ENCODE measurements at places on chromosomes 6 and 20. TPM values are rescaled to one million over a fixed set of nuclear protein-coding genes. Genes with fewer than 3 reads are reported as not detected.

Gene EPHA7
- total RNA-seq, result 0.18 TPM

Gene ELOVL2
- total RNA-seq, result 6.8 TPM

Gene ECT2L
- not detected for total RNA-seq

Gene TNF
- not detected for total RNA-seq

Gene SLC24A3
- total RNA-seq, result not detected

Gene TAPBP
- total RNA-seq, result 35.4 TPM

Gene GABRR1
- total RNA-seq, result not detected

Gene IFT52
- 32.9 TPM for total RNA-seq

Gene C6orf58
- total RNA-seq, result not detected

Gene C6orf141
- total RNA-seq, result 11.5 TPM

Gene CST4
- not detected for total RNA-seq

Gene CAGE1
- total RNA-seq, result not detected

Gene OPN5
- total RNA-seq, result not detected

Gene DDRGK1
- 101 TPM for total RNA-seq

Gene BIRC7
- 1.7 TPM for total RNA-seq

Gene DNAAF9
- 5.5 TPM for total RNA-seq

Gene TCP11
- total RNA-seq, result not detected

Gene GLO1
- total RNA-seq, result 108 TPM

Gene RNASET2
- total RNA-seq, result 14.4 TPM

Gene SCAF8
- total RNA-seq, result 17.9 TPM

Gene SHLD1
- total RNA-seq, result 7.4 TPM

Gene KHDC1L
- 0.38 TPM for total RNA-seq

Gene HNF4A
- 15.4 TPM for total RNA-seq

Gene PSMF1
- total RNA-seq, result 168 TPM

Gene TMEM200A
- 0.07 TPM for total RNA-seq

Gene CYP21A2
- total RNA-seq, result not detected

Gene TAP1
- 34.1 TPM for total RNA-seq

Gene UBE2C
- 255 TPM for total RNA-seq

Gene HEY2
- total RNA-seq, result 0.07 TPM

Gene TMEM170B
- 0.59 TPM for total RNA-seq

Gene DUSP15
- total RNA-seq, result 1.6 TPM

Gene RAB22A
- 9.6 TPM for total RNA-seq

Gene CLDN20
- total RNA-seq, result not detected

Gene MAS1
- total RNA-seq, result not detected

Gene SLC35B3
- total RNA-seq, result 7.8 TPM

Gene ARMH2
- not detected for total RNA-seq
